ENCODE measurements at places on chromosomes 13 and 19. TPM values are rescaled to one million over a fixed set of nuclear protein-coding genes. Genes with fewer than 3 reads are reported as not detected.

KEAP1 gene
- 70.5 TPM for total RNA-seq

MEIOSIN gene
- not detected for total RNA-seq

- DNase-seq = no peak
These were observed 155.8 kb upstream of the UBL3 start for GRCh38 chr13:30006246-30006645.

- DNase-seq = no peak
These were observed at the start of gene FLT3 for GRCh38 chr13:28100150-28101121. Gene FLT3 (minus strand): TSS chr13:28100576. CDS start chr13:28100510, 66 bp downstream.

GRCh38 chr19:49787746-49788145 is 20.9 kb downstream of the AP2A1 start:
- DNase-seq = no peak

Measured in NCI-H460 (cell line).